Stimulated activated CD8-positive, alpha-beta memory T cell treated with anti-CD3 and anti-CD28 coated beads, Interleukin-15, amount 100 ng/mL, for 48 hours (primary cell): ENCODE measurements at places on chromosomes 6 and 20.

- DNase-seq: no peak
These were observed 26.9 kb downstream of the MARCKS start for GRCh38 chr6:113884011-113884410.

DNA sequence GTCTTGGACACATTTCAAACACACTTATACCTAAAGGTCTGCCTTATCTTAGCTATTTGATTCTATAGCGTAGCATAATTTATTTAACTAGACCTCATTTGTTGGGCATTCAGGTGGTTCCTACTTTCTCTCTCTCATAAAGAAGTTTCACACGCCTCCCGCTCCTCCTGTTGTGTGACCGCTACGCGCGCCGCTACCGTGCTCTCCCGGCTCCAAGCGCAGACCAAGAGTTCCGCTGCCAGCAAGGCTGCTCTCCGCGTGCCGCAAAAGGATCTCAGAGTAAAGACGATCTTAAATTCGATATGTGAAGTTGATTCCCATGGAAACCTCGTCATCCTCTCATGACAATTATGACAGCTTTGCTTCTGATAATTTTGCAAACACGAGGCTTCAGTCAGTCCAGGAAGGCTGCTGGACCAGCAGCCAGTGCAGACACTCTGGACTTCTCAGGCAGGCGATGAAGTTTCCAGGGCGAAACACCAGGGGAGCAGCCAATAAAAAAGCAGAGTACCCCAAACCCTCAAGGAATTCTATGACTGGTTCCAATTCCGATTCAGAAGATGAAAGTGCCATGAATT lies 20.4 kb downstream of the PRSS16 start:
- DNase-seq: no peak

DNA sequence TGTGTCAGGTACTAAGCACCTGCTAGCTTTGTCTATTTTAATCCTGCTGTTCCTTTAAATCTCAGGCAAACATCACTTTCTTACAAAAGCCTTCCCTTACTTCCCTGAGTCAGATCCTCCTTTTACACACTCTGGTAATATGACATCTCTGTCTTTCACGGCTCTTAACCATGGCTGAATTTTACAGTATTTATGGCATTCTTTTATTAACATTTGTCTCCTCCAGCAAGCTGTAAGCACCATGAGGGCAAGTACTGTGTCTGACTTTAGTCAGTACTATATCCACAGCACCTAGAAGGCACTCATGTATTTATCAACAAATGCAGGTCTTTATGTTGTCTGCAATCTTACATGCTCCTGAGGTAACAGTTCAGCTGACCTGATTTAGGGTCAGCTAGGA lies 33.7 kb upstream of the HBS1L start:
- no peak for DNase-seq

GRCh38 chr6:319177-320131 lies 27.2 kb downstream of the DUSP22 start:
- DNase-seq: no peak
